NCI-H524 (cell line): ENCODE measurements at places on chromosomes 5 and 9.

- DNase-seq, result no peak
Observed at GRCh38 chr9:91677822-91678436, 254.3 kb upstream of the NFIL3 start.

- DNase-seq, result no peak
Observed at GRCh38 chr5:172455511-172456061, 1.3 kb upstream of the SH3PXD2B start.

- peak; percentile 84 for DNase-seq
Observed at GRCh38 chr9:122099271-122099869, 6.3 kb upstream of the TTLL11 start.

DNA sequence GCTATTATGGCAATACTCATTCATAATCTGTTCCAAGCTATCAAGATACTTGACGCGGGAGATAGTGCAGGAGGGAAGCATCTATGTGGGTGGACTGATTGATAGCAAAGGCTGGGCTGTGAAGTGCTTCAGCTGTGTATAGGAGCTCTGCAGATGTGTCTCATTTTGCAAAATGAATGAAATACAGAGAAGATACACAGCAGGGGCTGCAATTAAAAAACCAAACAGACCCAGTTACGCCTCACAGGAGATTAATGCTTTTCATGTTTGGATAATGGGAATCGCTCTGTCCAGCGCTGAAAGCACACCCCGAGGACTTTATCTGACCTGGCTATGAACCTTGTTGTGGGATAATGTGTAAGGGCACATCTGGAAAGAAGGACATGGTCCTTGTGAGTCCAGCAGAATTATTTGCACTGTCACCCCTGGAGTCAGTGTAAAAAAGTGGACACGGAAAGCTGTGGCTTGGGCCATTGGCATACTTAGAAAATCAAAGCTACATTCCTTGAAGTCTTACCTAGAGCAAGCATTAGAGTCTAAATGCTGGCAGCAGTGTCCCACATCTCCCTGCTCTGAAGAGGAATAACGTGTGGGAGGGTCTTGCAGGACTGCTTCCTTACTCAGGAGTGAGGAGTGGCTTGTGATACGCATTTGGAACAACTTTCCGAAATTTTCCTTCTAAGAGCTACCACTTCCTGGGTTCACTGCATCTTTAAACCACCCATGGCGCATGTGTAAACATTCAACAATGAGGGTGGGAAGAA, 2.6 kb downstream of the SH3RF2 start:
- no peak for DNase-seq

- DNase-seq, result no peak
Observed at GRCh38 chr5:160183075-160183474, 46.2 kb upstream of the FABP6 start.

DNA sequence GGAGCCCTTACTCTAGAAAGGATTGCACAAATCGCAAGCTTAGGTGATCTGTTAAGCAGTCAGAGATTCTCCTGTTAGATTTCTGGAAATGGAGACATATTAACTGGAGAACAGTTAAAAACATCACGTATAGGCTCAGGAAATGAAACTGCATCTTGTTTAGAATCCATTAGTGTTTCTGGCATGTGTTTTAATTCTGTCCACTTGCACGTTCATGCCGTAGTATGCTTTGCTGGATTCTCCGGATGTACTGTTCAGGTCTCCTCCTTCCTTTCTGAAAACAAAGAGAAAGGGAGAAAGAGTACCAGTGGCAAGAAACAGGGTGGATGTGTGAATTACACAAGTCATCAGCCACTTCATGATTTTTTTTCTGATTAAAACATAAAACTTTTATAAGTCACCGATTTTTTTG, 2.5 kb upstream of the RGMB start:
- peak; percentile 50 for DNase-seq

DNA sequence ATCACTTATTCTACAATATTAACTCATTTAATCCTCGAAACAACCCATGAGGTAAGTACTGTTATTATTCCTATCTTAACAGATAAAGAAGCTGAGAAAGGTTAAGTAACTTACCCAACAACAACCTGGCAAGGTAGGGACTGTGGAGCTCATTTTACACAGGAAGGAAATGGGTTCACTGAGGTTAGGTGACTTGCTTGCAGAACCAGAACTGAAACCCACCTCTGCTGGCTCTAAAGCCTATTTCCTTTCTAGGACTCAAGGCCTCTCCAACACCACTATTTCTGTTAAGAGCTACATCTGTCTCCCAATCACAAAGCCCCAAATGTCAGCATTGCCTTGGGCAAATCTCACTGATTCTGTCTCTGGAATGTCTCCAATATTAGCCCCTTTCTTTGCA, 38.9 kb upstream of the IFNK start:
- DNase-seq, result no peak

- no peak for DNase-seq
Observed at GRCh38 chr9:15220658-15221318, 86.2 kb downstream of the TTC39B start.

DNA sequence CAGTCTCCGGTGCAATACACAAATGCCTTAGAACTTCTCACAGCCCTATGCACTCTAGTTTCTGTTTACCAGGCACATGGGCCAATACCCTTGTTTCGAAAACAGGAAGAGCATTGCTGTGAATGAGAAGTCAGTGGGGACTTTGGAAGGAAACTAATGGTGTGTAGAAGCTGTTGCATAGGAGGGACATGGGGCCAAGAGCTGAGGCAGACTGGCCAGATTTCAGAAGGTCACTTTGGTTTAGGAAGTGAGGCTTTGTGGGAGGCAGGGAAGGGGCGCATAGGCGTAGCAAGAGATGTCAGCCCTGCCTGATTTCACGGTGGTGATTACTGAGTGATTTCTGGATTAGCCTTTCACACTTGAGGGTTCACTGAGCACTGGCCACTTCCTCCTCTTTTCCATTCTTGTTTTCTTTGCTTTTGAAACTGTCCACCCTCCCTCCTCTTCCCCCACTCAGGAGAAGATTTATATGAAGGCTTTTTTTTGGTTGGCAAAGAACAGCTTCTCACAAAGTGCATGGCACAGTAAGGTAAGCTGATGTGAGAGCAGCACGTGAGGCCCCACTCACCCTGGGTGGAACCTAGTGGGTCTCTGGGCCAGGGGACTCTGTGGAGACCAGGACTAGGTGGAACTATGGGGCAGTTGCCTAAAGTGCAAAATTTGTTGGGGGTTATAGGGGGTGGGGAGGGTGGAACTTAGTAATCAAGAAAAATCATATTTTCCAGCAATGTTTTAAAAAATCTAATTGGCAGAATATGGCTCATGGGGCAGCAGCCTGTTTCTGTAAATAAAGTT, 6.1 kb upstream of the TMEM252 start:
- DNase-seq, result no peak

GRCh38 chr9:2622461-2623287, 1.1 kb downstream of the VLDLR start:
- DNase-seq, result peak; percentile 3

GRCh38 chr5:174387448-174387847, 336.9 kb upstream of the MSX2 start:
- DNase-seq, result no peak

DNA sequence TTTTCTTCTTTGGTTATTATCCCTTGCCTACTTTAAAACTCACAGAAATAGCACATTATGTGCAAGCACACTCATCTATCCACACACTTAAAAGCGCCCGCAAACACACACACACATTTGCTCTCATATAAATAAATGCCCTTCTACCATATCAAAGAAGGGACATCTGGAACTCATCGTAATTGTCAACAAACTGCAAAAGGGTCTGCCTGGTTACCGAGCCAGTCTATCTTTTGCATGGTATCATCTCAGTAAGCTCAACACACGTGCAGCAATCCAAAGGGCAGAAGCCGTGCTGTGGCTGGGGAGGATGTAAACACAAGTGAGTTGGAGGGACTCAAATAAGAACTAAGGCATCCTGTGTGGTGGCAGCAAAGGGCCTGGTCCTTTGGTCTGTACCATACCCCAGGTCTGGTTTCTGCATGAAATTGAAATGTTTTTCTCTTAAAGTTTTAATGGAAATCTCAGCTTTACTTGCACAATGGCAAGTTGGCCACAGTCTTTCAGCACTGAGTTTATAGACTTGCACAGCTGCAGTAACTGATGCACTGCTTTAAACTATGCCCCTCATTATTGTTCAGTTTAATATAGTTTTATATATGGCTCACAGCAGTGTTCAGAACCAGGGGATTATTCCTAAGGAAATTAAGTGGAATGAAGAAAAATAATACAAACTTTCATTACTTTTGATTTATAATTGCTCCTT, 331.0 kb downstream of the ADAMTS6 start:
- DNase-seq, result no peak

GRCh38 chr5:65555287-65555686, 7.7 kb downstream of the CENPK start:
- no peak for DNase-seq

DNA sequence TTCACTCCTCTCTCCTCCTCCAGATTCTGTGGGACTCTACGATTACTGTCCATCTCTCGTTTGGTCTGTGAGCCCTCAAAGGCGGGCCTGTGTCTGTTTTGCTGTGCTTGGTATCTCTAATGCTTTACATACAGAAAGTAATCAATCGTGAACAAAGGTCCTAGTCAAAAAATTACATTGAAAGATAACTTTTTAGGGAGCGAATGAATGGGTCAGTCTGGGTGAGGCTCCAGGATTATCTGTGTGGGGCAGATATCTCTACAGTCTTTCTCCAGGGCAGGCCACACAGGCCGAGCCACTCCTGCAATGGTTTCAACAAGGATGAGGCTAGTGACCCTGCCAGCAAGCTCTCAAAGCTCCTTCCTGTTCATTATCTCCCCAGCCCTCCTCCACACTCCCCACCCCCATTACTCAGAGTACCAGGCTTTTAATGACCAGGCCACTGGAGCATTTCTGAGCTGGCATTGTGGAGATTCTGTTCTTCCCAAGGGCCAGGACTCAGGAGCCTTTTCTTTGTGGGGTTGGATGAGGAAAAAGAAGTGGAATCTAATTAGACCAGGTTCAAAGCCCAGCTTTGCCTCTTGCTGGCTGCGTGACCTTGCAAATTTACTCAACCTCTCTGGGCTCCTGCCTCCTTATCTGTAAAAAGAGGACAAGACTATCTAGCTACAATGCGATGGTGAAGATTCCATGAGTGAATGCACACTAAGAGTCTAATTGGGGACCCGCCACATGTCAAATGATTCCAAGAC, 10.2 kb downstream of the CORO2A start:
- no peak for DNase-seq

- no peak for DNase-seq
Observed at GRCh38 chr5:1282131-1282992, 12.5 kb downstream of the TERT start.

GRCh38 chr5:131791866-131792265, 5.0 kb downstream of the FNIP1 start:
- DNase-seq, result no peak

- DNase-seq, result no peak
Observed at GRCh38 chr5:165031371-165031770, 1526.0 kb downstream of the MAT2B start.

GRCh38 chr9:69996967-69997366, 46.7 kb upstream of the MAMDC2 start:
- DNase-seq, result peak; percentile 18

DNA sequence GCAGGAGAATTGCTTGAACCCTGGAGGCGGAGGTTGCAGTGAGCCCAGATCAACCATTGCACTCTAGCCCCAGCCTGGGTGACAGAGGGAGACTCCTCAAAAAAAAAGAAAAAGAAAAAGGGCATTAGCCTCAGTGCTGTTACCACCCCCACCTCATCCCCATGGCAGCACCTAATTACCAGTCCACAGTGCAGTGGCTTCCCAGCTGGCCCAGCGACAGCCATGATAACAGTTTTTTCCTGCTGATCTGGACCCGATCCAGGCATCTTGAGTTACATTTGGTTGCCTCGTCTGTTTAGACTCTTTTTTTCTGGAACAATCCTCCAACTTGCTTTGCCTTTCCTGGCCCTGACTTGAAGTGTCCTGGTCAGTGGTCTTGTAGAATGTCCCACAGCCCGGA, 24.4 kb downstream of the NCS1 start:
- DNase-seq, result peak; percentile 53

DNA sequence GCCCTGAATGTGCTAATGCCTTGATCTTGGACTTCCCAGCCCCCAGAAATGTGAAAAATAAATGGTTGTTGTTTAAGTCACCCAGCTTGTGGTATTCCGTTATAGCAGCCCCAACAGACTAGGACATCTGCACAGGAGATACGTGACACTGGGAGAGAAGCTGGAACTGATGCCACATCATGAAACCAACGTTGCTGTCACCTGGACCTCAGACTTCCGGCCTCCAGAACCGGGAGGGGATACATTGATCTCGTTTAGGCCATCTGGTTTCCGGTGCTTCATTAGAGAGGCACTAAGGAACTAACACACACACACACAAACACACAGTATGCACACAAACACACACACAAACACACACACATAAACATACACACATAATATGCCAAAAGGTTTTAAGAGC, 75.0 kb upstream of the ICE1 start:
- no peak for DNase-seq

DNA sequence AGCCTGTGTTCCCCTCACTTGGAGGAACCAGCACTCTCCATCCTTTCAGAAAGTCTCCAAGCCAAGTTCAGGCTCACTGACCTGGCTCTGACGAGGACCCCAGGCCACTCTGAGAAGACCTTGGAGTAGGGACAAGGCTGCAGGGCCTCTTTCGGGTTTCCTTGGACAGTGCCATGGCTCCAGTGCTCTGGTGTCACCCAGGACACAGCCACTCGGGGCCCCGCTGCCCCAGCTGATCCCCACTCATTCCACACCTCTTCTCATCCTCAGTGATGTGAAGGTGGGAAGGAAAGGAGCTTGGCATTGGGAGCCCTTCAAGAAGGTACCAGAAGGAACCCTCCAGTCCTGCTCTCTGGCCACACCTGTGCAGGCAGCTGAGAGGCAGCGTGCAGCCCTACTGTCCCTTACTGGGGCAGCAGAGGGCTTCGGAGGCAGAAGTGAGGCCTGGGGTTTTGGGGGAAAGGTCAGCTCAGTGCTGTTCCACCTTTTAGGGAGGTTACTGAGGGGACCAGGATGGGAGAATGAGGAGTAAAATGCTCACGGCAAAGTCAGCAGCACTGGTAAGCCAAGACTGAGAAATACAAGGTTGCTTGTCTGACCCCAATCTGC, 4.7 kb upstream of the NUP214 start:
- DNase-seq, result no peak

- no peak for DNase-seq
Observed at GRCh38 chr5:5301176-5301575, 121.3 kb upstream of the ICE1 start.

GRCh38 chr5:167147879-167148278, 1143.6 kb upstream of the WWC1 start:
- no peak for DNase-seq

GRCh38 chr5:109028608-109029299, 281.1 kb downstream of the FER start:
- no peak for DNase-seq

GRCh38 chr9:127973169-127974000, 7.4 kb downstream of the EEIG1 start:
- peak; percentile 46 for DNase-seq

GRCh38 chr5:133130387-133131118, 78.7 kb downstream of the HSPA4 start:
- DNase-seq, result no peak
